NCI-H187 (cell line): ENCODE measurements at places on chromosomes 5 and 9.

- no peak for DNase-seq
Measured at GRCh38 chr5:39256477-39257235, 37.3 kb upstream of the FYB1 start.

GRCh38 chr5:102807878-102808502 is 52.9 kb downstream of the PAM start:
- DNase-seq = no peak

- no peak for DNase-seq
Measured at GRCh38 chr9:107226421-107226820, 56.7 kb upstream of the RAD23B start.

- no peak for DNase-seq
Measured at GRCh38 chr9:101399643-101399970, 956 bp downstream of the ZNF189 start.

DNA sequence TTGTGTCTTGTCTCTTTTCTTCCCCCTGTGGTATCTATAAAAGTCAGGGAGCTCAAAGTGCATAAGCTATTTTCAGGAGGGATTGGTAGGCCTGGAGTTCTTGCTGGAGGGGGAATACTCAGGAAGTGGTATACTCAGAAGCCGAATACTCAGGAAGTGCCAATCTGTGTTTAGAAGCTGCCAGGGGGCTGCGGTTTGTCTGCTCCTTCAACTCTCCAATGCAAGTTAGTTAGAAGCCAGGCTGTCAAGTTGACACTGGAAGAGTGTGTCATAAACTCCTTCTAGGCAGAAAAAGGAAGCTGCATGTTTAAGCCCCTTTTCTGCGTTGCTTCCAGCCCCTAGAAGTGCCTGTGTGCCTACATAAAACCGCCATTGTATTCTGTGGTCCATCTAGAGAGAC is 366.5 kb downstream of the TAF11L14 start:
- no peak for DNase-seq

GRCh38 chr5:27491047-27491446 is 452.7 kb upstream of the CDH9 start:
- no peak for DNase-seq

GRCh38 chr5:142830241-142831008 is 60.2 kb downstream of the ARHGAP26 start:
- no peak for DNase-seq

DNA sequence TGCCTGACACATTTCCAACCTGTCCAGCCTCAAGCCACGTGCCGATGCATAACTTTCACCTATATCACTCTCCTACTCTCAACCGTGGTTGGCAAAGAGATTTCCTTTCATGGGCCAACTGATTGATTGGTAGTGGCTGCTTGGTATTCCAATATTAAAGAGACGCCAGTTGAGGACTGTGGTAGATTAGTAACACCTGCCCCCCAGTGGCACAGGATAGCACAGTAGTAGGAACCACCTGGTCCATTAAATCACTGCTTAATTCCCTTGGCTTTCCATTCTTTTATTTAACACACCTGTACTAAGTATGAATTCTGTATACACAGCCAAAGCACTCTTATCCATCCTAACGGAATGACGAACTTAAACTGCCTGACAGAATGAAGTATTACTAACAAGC is 19.1 kb upstream of the FOXB2 start:
- no peak for DNase-seq

DNA sequence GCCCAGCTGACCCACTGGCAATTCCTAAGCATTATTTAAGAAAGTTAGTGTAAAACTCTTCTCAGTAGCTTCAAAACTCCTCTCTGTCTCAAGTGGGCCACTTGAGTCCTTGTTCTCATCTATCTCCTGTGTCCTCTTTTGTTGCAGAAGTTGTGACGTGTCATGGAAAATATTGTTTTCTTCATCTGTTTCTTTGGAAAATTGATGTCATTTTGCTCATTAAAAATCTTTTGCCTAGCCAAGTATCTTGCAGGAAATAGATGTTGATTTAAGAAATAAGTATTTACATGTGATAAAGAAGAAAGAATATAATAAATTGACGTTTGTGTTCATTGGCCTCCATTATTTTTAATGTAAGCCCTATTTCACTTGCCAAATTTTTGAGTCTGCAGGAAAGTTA is 1158.4 kb upstream of the SEMA6A start:
- DNase-seq = no peak

DNA sequence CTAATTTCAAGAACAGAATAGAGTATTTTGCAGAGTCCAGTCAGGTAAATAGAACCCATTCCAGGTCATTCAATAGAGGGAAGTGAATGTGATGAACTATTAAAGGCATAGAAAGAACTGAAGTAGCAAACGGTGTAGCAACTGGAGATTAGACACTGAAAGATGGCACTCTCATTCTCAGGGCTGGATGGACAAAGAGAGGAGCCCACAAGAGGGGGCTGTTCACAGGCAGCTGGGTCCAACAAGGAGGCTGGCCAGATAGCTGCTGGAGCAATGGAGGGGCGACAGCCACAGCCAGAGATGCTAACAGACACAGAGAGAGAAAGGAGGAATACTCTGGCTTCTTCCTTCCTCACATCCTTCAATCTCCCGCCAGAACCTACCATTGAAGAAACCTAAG is 93.1 kb upstream of the SMARCA2 start:
- no peak for DNase-seq

- no peak for DNase-seq
Measured at GRCh38 chr5:127412698-127413097, 104.7 kb upstream of the PRRC1 start.

DNA sequence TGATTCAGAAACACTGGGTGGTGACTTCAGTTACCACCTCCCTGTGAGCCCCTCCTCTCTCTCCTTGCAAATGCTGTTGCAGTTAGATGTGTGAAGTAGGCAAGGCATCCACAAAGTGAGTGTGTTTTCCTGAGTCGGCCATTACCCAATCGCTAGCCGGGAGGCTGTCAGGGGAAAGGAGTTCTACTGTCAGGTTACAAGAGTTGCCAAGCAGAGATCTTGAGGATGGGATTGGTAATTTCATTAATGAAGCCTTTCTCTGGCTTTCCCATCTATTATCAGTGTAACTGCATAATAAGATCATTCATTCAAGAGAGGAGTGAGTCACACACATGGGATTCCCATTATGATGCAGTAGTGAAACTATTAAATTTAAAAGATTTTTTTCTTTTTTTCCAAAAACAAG is 106.9 kb downstream of the GLDC start:
- DNase-seq = no peak

GRCh38 chr5:6885581-6885980 is 172.3 kb downstream of the TENT4A start:
- no peak for DNase-seq

- no peak for DNase-seq
Measured at GRCh38 chr9:100099722-100100042, 639 bp downstream of the INVS start.

- no peak for DNase-seq
Measured at GRCh38 chr5:80318212-80318611, 1.6 kb upstream of the SPZ1 start.

DNA sequence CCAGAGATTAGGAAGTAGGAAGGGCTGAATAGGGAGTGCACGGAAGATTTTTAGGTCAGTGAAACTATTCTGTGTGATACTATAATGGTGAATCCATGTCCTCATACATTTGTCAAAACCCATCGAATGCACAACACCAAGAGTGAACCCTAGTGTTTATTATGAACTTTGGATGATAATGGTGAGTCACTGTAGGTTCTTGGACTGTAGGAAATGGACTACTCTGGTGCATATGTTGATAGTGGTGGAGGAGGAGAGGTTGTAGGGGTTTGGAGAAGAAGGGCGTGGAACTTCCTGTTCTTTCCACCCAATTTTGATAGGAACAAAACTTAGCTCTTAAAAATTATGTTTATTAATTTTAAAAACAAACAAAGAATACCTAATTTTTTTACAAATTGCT is 14.3 kb downstream of the CTSL start:
- DNase-seq = no peak

- no peak for DNase-seq
Measured at GRCh38 chr5:315488-316209, 5.9 kb upstream of the AHRR start.

DNA sequence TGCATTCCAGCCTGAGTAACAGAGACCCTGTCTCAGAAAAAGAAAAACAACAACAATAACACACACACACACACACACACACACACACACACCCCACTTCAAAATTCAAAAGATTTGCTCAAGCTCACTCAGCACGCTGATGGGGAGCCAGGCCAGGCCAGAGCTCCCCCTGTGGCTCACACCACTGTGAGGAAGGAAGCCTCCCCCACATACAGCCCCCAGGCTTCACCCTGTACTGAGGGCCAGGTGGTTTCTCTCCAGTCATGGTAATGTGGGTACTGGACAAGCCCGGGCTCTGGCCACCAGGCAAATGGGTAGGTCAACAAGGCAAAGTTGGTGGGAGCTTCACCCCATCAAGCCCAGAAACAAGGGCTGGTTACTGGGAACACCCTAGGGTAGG is 19.0 kb downstream of the ATOX1 start:
- no peak for DNase-seq

GRCh38 chr9:127651697-127652610 is 39.9 kb downstream of the STXBP1 start:
- DNase-seq = no peak

DNA sequence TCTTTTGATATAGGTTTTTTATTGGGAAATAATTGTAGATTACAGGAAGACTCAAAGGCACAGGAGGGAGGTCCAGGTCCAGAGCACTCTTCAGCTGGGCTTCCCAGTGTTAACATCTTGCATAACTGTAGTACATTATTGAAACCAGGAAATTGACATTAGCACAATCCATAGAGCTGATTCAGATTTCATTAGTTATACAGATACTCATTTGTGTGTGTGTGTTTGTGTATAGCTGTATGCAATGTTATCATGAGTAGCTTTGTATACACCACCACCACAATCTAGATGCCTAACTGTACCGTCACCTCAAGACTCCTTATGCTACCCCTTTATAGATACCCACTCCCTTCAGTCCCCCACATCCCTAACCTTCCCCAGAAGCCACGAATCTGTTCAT is 47.9 kb downstream of the SLC36A1 start:
- DNase-seq = no peak

GRCh38 chr9:36748322-36748899 is 175.7 kb downstream of the MELK start:
- no peak for DNase-seq

GRCh38 chr5:52898961-52899680 is 90.0 kb upstream of the ITGA2 start:
- DNase-seq = no peak

DNA sequence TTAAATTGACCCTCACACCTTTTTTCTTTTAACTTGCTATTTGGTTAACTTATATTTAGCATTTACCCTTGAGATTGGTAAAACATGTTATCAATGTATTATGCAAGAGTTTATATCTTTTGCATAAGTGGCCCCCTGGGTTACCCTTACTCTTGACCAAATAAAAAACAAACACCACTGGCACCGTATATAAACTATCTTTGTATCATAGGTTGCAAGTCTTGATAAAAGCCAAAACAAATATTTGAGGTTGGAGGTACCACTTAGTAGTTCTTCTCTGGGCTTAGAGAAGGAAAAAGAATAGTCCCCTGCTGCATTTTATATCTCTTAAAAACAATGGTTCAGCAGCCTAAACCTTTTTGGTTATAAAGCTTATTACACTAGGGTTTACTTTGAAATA is 61.3 kb downstream of the WDR36 start:
- DNase-seq = no peak
